Activated CD4-positive, alpha-beta T cell treated with anti-CD3 and anti-CD28 coated beads for 24 hours (primary cell): ENCODE measurements at places on chromosomes 3 and 15.

DNA sequence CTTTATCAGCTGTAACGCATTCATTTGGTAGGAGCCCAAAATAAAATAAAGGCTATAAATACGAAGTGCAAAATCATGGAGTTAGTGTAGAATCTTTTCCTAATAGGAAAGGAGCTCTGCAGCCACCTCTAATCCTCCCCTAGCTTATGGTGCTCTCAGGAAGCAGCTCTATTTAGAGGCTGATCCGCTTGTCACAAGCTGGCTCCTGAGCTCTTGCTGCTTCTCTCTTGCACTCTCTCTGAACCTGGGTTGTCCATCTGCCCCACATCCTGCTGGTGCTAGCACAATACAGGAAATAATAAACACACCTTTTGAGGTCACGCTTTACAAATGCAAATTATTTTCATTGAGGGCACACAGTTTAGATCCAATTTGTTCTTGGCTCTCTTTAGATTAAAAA lies 37.3 kb upstream of the BFSP2 start:
- no peak for DNase-seq

GRCh38 chr3:61820306-61820992 lies 259.1 kb downstream of the PTPRG start:
- no peak for DNase-seq

GRCh38 chr15:75785771-75786574 lies 57.3 kb upstream of the UBE2Q2 start:
- no peak for DNase-seq

DNA sequence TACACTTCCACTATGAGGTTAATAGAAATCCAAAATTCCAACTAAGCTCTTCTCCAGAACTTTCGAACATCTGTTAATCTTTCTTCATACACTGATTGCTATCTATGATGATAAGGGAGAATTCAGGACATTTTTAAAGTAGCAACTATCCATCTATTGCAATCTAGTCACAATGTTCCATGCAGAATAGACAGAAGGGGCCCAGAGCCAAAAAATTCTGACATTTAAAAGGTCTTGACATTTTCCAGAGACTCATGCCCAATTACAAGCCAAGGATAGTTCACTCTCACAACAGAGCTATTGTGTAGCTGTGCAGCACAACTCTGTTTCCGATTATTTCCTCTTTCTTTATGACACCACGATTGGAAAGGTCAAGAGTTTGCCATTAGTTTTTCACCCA lies 999.7 kb upstream of the ALCAM start:
- no peak for DNase-seq

- no peak for DNase-seq
Measured at GRCh38 chr15:45448066-45448915, 69.9 kb upstream of the GATM start.

DNA sequence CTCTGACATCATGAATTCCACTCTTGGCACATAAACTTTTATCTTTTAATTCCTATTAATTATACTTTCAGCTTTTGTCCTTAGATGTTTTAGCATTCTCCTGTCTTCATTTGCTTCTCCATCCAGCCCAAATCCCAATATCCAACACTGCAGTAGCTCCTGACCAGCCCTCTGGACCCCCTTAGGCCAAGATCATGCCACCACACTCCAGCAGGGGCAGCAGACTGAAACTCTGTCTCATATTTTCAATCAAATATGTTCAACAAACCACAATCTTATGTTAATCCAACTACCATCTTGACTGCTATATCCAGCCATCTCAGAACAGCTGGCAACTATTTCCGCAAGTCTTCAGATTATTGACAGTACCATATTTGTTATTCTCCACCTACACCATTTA lies 315.8 kb upstream of the ROBO2 start:
- no peak for DNase-seq

- DNase-seq, result no peak
Measured at GRCh38 chr15:58390655-58391054, 41.1 kb upstream of the LIPC start.

GRCh38 chr3:57298041-57298440 lies 5.6 kb upstream of the ASB14 start:
- no peak for DNase-seq

DNA sequence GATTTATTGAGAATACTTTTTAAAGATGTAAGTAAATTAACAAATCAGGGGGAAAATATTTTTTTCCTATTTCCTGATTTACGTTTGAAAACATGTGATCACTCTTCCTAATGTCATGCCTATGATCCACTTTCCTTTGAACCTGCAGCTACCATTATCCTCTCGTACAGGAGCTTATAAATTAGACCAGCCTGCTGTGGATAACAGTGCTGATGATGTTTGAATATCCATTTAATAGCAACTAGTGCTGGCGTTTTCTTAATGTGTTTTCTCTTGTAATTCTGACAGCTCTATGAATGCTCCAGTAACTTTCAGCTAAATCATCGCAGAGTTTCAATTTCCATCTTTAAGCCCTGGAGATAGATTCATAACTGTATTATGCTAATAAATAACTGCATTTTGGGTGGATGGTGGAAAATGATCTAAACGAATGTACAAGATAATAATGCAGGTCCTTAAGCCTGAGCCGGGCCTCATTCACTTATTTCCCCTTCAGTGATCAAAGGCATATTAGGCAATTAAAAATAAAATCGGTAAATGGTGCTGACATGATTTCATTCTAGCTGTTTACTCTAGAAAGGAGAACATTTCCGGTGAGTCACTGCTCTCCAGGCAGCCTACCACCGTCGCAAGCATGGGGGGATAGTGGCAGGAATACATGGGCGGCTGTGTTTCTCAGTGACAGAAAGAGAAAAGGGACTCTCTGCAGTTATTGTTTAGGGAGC lies 58.5 kb upstream of the SLC24A5 start:
- DNase-seq, result no peak

GRCh38 chr3:143786219-143787191 lies 61.8 kb downstream of the SLC9A9 start:
- DNase-seq, result no peak

- DNase-seq, result no peak
Measured at GRCh38 chr3:152938974-152939636, 104.2 kb downstream of the P2RY1 start.

DNA sequence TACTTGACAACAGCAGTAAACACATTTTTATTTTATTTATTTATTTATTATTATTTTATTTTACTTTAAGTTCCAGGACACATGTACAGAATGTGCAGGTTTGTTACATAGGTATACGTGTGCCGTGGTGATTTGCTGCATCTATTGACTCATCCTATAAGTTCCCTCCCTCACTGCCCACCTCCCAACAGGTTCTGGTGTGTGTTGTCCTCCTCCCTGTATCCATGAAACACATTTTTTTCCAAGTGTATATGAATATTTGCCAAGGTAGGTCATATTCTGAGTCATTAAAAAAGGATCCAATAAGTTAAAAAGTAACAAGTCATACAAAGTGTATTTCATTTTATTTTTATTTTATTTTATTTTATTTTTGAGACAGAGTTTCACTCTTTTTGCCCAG lies 567.3 kb upstream of the KCNMB2 start:
- DNase-seq, result no peak

DNA sequence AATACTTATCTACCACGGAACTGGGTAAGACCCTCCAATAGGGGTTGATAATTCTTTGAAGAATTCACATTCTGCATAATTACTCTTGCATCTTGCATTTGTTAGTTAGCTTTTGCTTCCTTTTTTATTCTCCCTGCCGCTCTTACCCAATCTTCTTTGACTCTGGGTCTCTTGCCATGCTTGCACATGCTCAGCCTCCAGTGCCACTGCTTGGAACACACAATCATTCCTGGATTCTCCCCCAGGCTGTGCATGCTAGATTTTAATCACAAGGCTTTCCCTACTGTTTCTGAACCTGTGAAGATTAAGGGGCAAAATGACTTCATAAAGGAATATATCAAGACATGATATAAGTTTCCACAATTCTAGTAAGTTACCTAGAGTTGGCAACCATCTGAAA lies 133.1 kb downstream of the IL1RAP start:
- DNase-seq, result no peak

- DNase-seq, result no peak
Measured at GRCh38 chr3:42495393-42495792, 7.0 kb upstream of the VIPR1 start.

DNA sequence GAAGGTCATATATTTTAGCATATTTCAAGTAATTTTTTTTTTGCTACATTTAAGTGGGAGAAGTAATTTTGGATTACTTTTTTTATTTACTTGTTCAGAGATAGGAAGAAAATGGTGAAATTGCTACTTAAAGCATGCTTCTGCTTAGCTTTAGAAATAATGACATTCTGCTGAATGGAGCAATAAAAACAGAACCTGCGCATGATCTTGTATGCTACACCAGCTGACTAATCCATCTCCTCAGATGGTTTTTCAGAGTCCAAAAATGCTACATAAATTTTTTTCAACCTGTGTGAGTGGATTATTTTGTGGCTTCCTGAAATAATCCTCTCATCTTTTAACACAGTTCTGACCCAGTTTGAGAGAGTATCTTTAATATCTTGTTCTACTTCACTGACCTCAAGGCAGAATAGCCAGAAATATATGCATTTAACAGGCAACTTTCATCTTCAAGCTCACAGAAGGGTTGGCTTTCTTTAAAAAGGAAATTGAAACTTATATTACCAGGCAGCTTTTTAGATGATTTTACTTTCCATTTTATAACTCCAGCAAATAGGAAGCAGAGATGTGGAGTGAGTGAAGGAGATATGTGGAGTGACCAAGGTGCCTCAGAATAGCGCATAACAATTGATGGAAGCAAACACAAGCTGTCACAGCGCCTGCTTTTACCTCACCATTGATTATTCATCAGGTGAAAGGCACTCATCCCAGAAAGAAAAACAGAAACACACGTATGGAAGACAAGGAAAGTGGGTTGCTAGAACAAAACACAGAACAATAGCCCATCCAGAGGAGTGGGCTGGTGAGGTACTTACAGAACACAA lies 136.6 kb downstream of the TGFBR2 start:
- DNase-seq, result no peak

- no peak for DNase-seq
Measured at GRCh38 chr15:97984157-97984556, 23.7 kb downstream of the ARRDC4 start.

DNA sequence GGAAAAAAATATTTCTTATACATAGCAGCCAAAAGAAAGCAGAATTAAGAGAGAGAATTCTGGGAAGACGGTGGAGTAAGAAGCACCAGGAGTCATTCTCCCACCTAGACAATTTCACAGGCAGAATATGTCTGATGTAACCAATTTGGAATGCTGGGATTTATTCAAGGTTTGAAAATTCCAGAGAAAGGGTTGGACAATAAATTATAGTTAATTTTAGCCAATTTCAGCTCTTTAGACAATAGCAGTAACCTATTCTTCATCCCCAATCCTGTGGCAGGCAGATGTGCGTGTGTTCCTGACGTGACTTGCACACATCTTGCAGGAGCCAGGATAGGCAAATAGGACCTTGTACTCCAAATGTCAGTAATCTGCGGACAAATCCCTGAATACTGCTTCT lies 541.0 kb upstream of the NAALADL2 start:
- no peak for DNase-seq

DNA sequence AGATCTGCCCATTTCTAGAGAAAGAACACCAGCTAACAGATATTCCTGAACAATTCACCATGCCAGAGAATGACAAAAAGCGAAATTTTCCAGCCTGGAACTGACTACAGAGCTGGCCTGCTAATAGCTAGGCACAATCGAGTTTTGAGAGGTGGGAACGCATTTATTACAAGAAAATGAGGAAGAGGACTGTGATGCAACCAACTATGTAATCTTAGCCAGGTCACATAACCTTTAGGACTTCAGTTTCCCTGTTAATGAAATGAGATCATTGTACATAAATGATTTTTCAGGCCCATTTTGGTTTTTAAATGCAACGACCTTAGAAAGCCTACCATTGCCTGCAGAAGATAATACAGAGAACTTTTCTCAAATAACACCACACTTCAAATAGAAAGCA lies 72.1 kb upstream of the SETMAR start:
- no peak for DNase-seq

DNA sequence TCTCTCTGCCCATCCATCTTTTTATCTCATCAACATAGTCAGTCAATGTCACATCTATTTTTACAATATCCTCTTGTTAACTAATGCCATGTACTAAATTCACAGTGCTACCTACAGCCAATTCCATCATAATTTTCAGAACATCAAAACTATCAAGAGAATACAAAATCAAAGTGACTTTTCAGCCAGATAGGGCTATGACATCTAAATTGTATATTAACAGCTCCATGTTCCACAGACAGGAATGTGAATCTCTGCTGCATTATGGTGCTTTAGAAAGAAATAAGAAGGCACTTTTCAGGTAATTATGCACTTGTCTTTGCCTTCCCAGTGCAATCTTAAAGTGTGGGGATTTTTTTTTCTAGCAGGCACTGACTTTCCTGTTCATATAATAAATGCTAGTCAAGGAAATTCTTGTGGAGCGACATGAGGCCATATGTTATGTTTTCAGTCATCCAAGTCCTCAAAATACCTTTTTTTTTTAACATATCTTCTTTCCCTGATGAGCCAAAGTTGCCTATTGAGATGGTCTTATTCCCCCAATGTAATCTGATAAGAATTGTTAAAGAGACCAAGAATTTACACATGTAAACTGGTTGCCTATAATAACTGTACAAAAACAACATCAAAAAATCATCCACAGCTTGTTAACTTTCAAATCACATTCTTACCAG lies 252.0 kb upstream of the CNTN3 start:
- DNase-seq, result no peak

DNA sequence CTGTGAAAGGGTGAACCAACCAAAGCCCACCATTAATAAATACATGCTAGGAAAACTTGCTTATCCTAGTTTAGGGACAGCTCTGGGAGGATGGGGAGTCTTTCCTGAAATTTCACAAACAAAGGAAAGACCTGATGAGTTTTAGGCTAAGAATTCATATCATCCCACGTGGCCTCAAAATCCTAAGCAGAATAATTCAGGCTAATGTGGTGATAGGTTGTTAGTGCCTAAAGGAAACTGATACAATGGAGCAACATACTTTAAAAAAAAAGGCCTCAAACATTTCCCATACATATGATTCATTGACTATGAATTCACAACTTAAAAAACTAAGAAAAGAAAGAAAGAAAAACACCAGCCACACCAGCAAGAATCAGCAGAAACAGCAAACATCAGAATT lies 126.9 kb upstream of the CNTN4 start:
- no peak for DNase-seq

DNA sequence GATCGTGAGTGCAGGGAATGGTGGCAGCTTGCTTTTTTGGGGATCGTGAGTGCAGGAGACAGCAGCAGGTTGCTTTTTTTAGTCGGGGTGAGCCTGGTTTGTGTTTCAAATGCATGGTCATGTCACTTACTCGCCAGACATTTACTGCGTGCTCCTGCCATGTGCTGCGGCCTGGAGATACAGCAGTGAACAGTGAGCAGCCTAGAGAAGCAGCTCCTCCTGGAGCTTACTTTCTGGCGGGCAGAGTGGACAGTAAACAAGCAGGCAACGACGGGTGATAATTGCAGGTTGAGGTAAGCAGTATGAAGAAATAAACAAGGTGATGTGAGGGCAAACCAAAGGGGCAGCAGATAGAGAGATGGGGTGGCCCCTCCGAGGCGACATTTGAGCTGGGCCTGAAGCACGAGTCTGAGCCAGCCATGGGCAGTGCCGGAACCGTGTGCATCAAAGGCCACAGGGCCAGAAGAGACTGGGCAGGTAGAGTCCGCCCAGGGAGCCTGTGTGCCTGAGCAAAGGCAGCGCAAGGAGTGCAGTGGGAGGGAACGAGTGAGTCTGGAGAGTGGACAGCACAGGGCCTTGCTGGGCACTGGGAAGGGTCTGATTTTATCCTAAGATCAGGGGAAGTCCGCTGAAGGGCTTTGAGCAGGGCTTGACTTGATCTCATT lies 57.3 kb upstream of the RASA2 start:
- no peak for DNase-seq

GRCh38 chr15:87724330-87724729 lies 532.2 kb downstream of the NTRK3 start:
- no peak for DNase-seq

GRCh38 chr15:87792250-87793040 lies 464.1 kb downstream of the NTRK3 start:
- DNase-seq, result no peak
